ENCODE measurements at places on chromosomes 7 and 10. TPM values are rescaled to one million over a fixed set of nuclear protein-coding genes. Genes with fewer than 3 reads are reported as not detected.

The SPDYE2B gene
- total RNA-seq, result not detected

The HTR5A gene
- not detected for total RNA-seq

The OR2A14 gene
- total RNA-seq, result not detected

The CHN2 gene
- not detected for total RNA-seq

The TMEM176B gene
- total RNA-seq, result 0.13 TPM

The TUBB8 gene
- total RNA-seq, result not detected

The CCZ1 gene
- 39.2 TPM for total RNA-seq

The UCN3 gene
- total RNA-seq, result not detected

The ARMC3 gene
- not detected for total RNA-seq

The ZFYVE27 gene
- total RNA-seq, result 21.7 TPM

The EBF3 gene
- total RNA-seq, result 1.7 TPM

The TMEM196 gene
- total RNA-seq, result not detected

The ICA1 gene
- 2.2 TPM for total RNA-seq

The OIT3 gene
- total RNA-seq, result 0.13 TPM

The ADARB2 gene
- total RNA-seq, result not detected

The MGAM2 gene
- not detected for total RNA-seq

The EPO gene
- not detected for total RNA-seq

The UCMA gene
- total RNA-seq, result not detected

The CD36 gene
- 0.13 TPM for total RNA-seq

The CLDN4 gene
- total RNA-seq, result 0.13 TPM

The MLLT10 gene
- 47.7 TPM for total RNA-seq

The FAM13C gene
- 3.4 TPM for total RNA-seq

The KIAA1217 gene
- 1.6 TPM for total RNA-seq

The COL13A1 gene
- total RNA-seq, result 14.8 TPM

The TRIM73 gene
- 0.13 TPM for total RNA-seq

The PRSS37 gene
- not detected for total RNA-seq

The SFMBT2 gene
- total RNA-seq, result 1.2 TPM

The HOXA1 gene
- total RNA-seq, result 0.12 TPM

The LIPN gene
- not detected for total RNA-seq

The AKR1C2 gene
- total RNA-seq, result 71.3 TPM

The NKX1-2 gene
- not detected for total RNA-seq

The MOGAT3 gene
- not detected for total RNA-seq

The ERVW-1 gene
- total RNA-seq, result not detected

The TLL2 gene
- total RNA-seq, result 0.06 TPM

The CNTNAP2 gene
- not detected for total RNA-seq

The ENKUR gene
- total RNA-seq, result 0.25 TPM

The IFIT1B gene
- 0.06 TPM for total RNA-seq

The CCDC6 gene
- 20.3 TPM for total RNA-seq

The GAD2 gene
- total RNA-seq, result not detected

The NOS3 gene
- total RNA-seq, result 3.7 TPM
